HFF-Myc (cell line): ENCODE measurements at places on chromosomes 1 and 21.

DNA sequence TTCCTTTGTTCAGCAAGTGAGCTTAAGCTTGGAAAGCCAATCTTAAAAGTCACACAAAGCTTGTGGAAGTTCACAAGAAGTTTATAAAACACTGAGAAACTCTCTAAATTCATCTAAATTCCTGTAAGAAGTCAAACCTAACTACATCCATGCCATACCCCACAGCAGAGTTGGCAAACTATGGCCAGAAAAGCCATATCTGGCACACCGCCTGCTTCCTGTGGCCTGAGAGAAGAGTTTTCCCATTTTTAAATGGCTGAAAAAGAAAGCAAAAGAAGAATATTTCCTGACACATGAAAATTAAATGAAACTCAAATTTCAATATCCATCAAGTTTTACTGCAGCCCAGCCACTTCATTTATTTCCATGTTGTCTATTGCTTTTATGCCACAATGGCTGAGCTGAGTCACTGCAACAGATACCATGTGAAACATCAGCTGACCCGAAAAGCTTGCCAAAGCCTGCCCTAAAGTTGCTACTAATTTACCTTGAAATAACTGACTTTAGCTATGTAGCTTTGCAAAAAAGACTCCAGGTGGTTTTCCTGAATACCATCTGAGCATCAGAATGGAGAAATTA, 237.1 kb downstream of the SLC45A1 start:
- DNase-seq, result no peak

- no peak for DNase-seq
These were observed 25.3 kb downstream of the USP25 start for GRCh38 chr21:15755125-15755524.

DNA sequence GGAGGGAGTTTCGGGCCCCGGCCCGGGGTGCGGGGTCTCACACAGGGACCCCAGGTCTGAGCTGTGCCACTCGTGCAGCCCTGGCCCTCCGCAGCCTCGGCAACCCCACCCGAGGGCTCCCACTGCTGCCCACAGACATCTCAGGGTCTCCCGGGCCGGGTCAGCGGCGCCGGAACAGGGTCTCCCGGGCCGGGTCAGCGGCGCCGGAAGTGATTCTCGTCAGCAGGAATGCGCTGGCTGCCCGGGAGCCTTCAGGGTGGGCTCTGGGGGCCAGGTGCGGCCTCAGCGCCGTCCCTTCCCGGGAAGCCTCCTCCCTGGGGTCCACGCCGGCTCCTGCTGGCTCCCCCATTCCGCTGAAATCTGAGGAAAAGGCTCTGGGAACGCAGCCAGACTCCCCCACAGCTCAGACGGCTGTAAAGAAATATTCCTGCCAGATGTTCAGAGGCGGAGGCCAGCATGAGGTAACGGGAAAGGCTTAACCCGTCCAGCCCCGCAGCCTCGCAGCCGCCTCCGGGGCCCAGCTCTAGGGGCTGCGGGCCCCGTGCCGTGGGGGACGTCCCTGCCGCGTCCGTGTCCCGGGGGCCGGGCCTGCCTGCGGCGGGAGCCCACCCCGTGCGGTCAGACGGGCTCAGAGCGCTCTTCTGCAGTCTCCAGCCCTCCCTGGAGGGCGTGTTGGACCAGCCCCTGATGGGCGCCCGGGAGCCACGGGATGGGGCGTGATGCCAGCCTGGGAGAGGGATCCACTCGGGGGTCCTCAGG, 8.7 kb upstream of the COL6A1 start:
- DNase-seq, result peak; percentile 96

GRCh38 chr1:30912224-30912623, 3.7 kb upstream of the SDC3 start:
- DNase-seq, result no peak

GRCh38 chr1:210373628-210373877, 44.9 kb downstream of the HHAT start:
- no peak for DNase-seq

- DNase-seq, result no peak
These were observed 4.0 kb downstream of the KRTAP10-1 start for GRCh38 chr21:44535963-44536362.

DNA sequence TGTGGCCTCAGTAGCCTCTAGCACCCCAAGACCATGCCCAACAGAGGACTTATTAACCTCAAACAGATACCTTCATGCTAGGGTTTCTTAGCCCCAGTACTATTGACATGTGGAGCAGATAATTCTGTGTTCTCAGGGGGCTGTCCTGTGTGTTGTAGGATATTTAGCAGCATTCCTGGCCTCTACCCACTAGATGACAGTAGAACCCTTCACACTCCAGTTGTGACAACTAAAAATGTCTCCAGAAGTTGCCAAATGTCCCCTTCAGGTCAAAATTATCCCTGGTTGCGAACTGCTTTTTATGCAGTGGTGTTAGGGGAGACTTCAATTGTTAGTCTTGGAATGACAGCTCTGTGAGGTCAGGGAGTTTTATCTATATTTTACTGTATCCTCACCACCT, 8.1 kb downstream of the KAZN start:
- no peak for DNase-seq

GRCh38 chr1:39168301-39169080, 36.0 kb upstream of the MACF1 start:
- DNase-seq, result no peak

DNA sequence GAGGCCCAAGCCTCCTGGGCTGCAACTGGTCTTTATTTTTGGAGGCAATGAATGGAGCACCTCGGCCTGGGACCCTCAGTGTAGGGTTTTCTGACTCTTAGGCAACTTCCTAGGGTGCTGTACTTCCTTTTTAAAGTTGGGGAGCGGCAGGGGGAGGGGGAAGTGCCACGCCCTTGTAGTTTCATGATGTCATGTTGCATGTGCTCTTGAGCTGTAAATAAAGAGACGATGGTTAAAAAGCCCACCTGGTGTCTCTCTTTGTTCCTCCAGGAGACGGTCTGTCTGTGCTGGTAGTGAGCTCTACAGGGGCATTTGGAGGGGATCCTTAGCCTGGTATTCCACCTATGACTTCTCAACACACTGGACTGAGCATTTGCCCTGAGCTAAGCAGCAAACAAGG, 10.3 kb upstream of the AGTRAP start:
- no peak for DNase-seq

- no peak for DNase-seq
These were observed at the start of gene FMO2 for GRCh38 chr1:171185091-171185490. Gene FMO2 (plus strand): TSS chr1:171185300. CDS start chr1:171185714, 414 bp downstream.

- no peak for DNase-seq
These were observed 26.6 kb downstream of the FAM89A start for GRCh38 chr1:231013391-231014015.

- no peak for DNase-seq
These were observed 33.8 kb downstream of the DHCR24 start for GRCh38 chr1:54853096-54853792.

DNA sequence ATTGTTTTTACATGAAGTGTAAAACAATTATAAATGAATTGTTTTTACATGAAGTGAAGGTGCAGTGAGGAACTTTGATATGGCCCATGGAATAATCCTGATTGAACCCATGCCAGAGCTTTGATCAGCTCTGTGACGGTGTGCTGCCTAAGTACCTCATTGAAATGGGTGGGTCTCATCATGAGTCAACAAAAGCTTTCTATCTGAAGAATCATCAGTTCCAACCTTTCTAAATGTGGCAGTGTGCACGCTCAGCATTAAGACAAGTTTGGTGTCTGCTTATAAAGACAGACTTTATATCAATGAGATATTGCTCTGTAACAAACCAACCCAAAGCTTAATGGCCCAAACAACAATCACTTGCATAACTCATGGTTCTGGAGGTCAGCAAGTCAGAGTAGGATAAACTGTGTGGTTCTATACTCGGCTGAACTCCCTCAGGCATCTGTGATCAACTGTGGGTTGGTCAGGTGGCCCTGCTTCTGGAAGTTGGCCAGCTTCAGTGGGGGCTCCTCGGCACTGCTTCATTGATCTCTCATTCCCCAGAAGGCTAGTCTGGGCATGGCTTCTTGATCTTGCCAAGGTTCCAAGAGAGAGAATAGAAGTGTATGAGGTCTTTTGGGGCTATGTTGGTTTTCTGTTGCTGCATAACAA, 258.0 kb downstream of the LTN1 start:
- no peak for DNase-seq

DNA sequence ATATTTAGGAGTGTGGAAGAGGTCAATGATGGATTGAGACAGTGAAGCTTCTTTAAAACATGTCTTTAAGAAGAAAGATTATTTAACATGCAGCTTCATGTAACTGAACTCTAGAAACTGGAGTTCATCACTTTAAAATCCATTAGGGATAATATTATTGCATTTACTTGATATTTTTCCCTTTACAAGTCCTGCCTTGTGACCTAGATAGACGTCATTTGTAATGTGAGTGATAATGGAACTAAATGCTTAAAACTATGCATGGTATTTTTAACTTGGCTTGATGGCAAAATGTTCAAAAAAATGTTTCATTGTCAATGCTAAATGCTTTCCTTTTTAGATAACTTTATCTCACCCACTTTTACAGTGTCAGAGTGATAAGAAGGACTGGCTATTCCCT, 723.7 kb downstream of the RWDD3 start:
- no peak for DNase-seq

GRCh38 chr1:14352897-14353296, 245.6 kb upstream of the KAZN start:
- DNase-seq, result no peak

GRCh38 chr1:2961661-2962060, 59.6 kb upstream of the ACTRT2 start:
- DNase-seq, result no peak

DNA sequence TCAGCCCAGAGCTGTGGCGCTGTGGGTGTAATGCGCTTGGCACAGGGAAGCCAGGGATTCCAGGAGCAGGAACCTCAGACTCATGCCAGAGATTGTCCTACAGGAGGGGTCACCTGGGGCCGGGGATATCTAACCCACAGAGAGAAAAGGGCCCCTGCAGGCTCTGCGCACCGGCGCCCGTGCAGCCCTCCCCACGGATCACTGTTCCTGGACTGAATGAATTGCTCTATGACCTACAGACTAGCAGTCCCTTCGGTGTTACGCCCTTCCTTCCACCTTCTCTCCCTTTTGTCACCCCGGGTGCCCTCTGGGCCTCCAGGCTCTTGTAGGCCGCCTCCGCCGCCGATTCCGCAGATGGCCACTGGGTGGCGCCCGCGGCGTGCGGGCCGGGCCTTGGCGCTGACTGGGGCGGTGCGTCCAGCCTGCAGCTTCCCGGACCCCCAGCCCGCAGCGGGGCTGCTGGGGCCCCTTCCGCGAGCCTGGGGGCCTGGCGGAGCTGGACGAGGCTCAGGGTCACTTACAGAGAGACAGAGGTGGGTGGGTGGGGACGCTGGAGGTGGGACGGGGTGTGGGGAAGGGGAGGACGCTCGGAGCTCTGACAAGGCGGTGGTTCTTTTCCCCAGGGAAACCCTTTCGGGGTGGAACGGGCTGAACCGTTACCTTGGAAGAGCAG, 101.3 kb downstream of the IER5 start:
- DNase-seq, result no peak

- no peak for DNase-seq
These were observed 223.2 kb downstream of the TNR start for GRCh38 chr1:175520186-175520585.

- no peak for DNase-seq
These were observed 188.5 kb downstream of the TM2D1 start for GRCh38 chr1:61536174-61537108.

GRCh38 chr1:162336621-162337285, 39.9 kb downstream of the SPATA46 start:
- no peak for DNase-seq

DNA sequence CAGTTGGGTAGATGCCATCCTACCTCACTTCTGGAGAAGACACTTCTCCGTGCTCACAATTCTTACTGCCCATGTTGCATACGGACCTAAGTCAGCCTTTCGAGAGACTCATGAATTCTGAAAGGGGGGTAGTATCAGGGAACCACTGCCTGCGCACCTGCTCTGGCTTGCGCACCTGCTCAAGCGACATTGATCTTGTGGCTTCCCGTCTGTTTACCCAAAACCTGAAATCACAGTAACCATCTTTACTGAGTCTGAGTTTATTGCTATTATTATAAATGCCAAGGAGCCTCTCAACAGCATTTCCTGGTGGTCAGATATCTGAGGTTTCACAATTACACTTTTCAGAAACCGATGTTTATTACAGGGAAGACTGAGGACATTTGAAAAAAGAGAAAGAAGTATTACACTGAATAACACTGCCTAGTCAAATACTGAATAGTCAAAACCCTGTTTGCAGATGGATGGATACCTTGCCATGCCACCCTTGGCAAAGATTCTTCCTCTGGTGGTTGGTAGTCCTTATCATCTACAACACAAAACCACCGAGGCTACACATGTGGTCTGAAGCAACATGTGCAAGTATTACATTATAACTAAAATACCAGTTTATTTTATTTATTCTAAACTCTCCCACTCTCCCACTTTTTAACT, 208.7 kb downstream of the SIPA1L2 start:
- no peak for DNase-seq

- no peak for DNase-seq
These were observed 34.4 kb downstream of the ADGRL2 start for GRCh38 chr1:81834921-81835698.

GRCh38 chr1:244085891-244086290, 34.8 kb downstream of the ZBTB18 start:
- DNase-seq, result no peak

- DNase-seq, result no peak
These were observed 118.4 kb downstream of the PIGK start for GRCh38 chr1:77100875-77101274.

DNA sequence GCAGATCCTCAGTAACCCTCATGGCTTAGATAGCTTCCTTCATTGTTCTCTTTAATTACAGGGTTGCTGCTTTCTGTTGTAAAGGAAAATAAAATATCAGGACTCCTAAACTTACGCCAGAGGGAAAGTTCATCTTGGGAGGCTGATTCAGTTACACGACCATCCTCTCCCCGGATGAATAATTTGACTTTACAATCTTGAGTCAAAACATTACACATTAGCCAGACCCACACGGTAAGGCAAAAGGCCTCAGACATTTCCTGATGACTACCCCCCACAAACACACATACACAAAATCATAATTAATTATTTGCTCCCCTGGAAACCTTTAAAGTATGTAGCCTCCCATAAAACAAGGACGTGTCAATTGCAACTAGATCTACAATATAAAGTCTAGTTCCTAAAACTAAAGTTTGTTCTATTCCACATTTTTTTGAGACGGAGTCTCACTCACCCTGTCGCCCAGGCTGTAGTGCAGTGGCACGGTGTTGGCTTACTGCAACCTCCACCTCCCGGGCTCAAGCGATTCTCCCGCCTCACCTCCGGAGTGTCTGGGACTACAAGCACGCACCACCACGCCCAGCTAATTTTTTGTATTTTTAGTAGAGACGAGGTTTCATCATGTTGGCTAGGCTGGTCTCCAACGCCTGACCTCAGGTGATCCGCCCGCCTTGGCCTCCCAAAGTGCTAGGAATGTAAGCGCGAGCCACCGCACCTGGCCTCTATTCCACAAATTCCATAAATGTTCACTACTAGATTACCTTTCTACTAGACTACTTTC, 830 bp upstream of the PRDX1 start:
- DNase-seq, result no peak
